ENCODE measurements at places on chromosomes 7 and 10.

DNA sequence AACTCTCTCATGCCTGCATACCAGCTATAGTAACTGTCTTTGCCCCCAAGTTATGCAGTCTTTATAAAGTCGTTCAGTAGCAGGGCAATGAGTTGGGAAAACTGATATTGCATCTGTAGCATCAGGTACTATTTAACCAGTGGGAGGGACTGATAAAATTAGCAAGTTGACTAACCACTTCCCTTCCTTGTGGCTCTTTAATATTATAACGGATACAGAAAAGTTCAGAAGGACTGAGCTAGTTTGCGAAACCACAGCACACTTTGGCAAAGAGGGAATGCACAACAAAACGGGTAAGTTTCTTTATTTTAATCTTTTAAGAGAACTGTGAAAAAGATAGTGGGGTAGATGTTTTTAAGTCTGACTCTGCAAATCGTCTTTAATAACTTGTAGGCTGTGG, 205.3 kb upstream of the HDAC9 start:
- no peak for DNase-seq

GRCh38 chr10:35684586-35684985, 42.5 kb upstream of the FZD8 start:
- no peak for DNase-seq

GRCh38 chr7:21448974-21449373, 21.1 kb downstream of the SP4 start:
- DNase-seq: no peak

DNA sequence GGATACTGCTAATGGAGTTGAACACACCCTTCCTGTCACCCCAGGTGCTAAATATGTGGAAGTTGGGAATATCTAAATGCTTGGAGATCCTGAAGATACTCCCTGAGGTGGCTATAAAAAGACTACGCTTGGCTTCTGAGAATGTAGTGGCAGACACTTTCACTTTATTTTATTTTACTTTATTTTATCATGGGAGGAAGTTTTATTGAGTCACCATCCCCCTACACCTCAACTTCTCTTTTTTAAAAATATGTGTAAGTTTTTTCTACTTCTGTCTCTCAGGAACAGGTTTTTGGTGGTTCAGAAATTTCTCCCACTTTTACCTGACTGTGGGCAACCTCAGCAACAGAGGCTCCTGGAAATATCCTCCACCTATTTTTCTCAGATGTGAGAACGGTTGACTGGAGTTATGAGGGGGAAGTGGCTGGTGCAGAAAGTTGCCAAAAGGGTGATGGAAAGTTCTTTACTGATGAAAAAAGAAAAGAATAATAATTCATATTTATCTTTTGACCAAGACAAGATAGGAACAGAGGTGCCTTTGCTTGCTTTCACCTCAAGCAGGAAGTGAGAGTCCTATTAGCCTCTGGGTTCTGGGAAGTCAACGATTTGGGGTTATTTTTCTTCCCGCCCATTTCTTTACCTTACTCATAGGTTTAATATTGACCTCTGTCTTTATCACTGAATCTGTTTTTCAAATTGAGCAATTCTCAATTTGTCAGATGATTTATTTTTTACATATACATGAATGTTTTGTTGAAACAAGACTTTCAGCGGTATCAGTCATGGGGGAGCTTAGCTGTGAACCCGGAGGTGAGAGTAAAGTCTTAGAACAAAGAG, 103.6 kb downstream of the AHR start:
- no peak for DNase-seq

- no peak for DNase-seq
These were observed 305.2 kb downstream of the FRMD4A start for GRCh38 chr10:14025283-14026189.

- DNase-seq: no peak
These were observed 141.3 kb upstream of the ZMIZ1 start for GRCh38 chr10:78927257-78927995.

GRCh38 chr7:128836729-128837348, 6.6 kb downstream of the FLNC start:
- no peak for DNase-seq

DNA sequence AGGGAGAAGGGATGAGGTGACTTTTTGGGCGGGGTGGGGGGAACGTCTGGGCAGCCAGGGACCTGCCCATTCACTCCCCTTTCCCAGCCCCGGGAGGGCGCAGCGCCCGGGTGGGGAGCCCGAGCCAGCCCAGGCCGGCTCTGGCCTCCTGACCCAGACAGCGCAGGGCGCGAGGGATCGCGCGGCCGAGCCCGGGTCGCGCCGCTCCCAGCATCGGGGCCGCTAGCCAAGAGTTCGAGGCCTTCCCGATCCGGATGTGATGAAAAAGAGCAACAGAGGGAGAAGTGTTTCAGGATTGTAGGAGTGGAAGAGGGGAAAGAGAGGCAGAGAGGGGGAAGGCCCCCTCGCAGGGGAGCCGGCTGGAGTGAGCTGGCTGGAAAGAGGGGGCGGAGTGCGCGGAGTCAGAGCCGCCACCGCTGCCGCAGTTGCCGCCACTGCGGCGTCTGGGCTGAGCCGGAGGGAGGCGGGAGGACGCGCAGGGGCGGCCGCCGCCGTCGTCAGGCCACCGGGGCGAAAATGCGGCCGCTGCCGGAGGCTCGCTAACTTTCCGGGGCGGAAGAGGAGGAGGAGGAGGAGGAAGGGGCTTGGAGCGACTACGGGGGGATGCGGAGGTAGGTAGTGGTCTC, at the start of gene MDFIC:
TSS of gene MDFIC (plus strand) at position 69 of the 626 bp plus-strand sequence. CDS start 940 bp downstream, outside the sequence.
- DNase-seq: no peak
